ENCODE measurements at places on chromosomes 3 and 15.
A peak's percentile ranks its signal among the peaks of the same experiment; 100 is the strongest.

DNA sequence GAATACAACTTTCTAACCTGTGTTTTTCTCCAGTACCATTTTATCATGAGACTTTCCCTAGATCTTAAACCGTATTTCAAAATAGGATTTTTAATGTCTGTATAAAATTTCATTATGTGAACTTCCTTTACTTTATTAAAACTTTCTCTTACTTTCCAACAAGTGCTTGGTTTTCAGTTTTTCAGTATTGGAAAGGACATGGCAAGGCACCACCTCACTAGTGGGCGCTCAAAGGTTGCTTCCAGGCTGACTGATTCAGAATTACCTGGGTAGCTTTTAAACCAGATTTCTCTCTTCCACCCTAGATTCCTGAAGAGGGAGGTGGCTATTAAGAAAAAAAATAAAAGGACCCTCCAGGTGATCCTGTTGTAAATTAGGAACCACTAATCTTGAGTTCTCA lies 236.6 kb downstream of the SOX2 start:
- no peak for DNase-seq

- no peak for DNase-seq
These were observed 124.8 kb downstream of the ATP10A start for GRCh38 chr15:25738171-25738965.

GRCh38 chr15:80531388-80531787 lies 127.2 kb downstream of the ARNT2 start:
- DNase-seq, result no peak

- DNase-seq, result no peak
These were observed 356.3 kb downstream of the FOXP1 start for GRCh38 chr3:71227270-71227661.

DNA sequence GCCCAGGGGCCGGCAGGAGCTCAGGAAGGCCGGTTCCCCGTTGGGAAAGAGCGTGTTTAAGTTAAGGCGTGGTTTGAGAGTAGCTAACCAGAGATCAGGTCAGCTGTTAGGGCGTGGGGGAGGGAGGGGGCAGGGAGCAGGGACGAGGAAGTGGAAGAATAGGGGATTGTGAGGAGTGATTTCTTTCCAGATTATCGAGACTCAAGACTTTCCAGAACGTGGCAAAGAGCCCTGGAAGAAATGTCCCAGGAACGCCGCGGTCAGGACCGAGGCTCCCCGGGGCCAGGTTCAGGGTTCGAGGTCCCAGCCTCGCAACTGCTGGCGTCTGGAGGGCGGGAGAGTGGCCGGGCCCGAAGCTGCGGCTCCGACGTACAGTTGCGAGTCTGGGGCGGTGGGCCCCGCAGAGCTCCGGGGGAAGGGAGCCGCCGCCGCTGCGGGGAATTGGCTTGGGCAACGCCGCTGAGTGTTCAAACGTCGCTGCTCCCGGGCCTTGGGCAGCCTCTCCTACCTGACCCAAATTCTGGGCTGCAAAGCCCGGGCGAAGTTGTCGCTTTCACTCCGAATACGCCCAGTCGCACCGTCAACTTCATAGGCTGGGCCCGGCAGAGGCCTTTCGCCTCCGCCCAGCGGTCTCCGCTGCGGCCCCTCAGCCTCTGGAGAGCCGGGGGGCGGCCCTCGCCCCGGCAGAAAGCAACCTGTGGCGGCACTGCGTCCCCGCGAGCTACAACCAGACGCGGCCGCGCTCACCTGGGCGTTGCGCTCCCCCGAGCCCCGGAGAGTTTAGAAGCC lies 9.5 kb downstream of the ISL2 start:
- peak; percentile 8 for DNase-seq

- no peak for DNase-seq
These were observed 150.7 kb downstream of the KLF13 start for GRCh38 chr15:31477301-31477700.

GRCh38 chr3:158354713-158355112 lies 216.3 kb upstream of the MLF1 start:
- no peak for DNase-seq

DNA sequence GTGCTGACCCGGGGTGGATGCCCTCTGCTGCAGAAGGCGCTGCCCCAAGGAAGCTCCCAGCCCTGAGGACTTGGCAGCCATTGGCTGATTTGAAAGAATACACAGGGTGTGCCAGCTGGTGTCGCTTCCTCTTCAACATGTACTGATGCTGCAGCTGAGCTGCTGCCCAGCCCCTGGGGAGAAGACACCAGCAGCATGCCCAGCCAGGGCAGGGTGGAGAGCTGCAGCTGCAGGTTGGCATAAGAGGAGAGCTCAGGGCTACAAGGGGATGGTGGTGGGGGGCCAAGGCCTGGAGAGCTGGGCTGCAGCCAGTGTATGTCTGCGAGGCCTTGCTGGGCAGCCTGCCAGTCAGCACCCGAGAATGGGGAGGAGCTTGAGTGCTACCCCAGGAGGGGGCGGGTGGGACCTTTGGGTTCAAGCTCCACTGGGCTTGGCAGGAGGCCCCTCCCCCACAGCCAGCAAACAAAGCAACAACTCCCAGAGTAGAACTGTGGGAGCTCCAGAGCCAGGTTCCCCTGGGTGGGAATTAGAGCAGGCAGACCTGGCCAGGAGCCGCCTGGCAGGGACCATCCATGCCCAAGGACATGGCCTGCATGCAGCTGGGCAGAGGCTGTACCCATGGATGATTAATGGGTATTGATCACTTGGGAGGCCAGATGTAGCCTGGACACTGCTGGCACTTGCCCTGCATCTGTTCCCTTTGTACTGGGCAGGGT lies 9.2 kb upstream of the SEMA4B start:
- DNase-seq, result no peak

DNA sequence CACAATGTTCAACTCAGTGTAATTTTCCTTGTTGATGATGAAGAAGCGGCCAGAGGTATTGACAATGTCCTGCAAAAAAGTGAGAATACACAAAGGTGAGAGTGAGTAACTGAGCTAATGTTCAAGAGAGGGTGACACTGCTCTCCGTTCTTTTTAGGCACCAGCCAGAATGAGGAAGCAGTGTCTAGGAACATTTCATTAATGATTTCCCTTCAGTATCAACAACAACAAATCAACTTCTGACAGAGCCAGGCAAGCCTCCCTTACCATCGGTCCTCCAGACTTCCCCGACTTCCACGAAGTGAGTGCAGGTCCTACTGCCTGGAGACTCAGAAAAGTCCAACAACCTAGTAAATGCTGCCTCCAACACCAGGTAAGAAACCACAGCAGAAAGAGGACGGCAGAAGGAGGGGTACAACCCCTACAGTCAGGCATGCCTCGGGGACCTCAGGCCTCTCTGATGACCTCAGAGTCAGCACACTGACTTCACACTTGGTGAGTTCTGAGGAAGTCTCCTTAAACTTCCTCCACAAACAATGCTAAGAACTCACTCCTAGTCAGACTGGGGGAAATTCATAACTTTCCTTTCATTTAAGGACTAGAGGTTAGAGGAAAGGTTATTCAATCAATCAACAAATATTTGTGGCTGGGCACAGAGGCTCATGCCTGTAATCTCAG lies 62.7 kb downstream of the NPTN start:
- no peak for DNase-seq

DNA sequence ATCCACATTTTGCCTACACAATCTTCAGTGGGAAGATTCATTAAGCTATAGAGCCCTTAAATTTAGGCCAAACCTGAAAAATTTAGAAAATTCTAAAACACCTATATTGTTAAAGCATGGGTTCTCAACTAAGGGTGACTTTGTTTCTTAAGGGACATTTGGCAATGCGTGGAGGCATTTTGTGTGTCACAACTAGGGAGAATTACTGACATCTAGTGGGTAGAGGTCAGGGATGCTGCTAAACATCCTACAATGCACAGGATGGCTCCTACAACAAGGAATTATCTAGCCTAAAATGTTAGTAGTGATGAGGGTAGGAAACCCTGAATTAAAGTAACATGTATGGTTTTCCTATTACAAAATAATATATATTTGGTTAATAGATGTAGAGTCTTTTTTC lies 55.8 kb downstream of the TBC1D5 start:
- no peak for DNase-seq

DNA sequence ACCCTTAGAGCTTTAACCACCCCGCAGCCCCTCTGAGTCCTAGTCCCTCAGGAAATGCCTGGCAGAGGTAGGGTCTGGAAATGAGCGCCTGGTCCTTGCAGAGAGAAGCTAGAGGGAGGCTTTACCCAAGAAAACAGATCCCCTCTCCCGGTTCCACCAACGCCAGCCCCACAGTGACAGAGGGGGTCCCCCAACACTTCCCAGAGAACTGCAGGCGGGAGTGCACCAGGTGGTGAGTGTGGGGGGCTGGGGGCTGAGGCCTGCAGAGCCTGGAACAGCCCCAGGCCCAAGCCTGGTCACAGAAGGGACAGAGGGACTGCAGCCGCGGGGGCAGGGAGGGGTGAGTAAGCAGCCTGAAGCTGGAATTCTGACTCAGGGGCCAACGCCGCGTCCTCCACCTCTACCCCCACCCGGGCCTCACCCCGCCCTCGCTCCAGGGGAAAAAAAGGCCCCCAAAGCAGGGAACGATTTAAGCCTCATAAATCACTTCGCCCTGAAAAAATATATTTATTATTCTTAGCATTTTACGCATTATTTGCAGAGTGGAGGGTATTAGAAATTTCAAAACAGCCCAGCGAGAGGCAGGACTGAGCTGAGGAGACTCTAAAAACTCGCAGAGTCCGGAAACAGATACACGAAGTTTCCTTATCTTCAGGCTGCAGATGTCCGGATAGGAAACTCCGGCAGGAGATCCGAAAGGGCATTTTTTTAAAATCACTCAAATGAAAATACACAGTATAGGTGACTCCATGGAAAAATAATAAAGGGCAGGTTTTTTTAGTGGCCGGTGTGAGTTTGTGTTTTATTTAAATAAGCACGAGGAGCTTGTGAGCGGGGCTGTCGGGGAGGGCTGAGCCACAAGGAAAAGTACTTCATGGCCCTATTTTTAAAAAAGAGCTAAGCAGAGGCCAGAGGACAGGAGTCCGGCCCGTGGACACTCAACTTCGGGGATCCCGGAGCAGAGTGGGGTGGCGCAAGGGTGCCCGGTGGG lies 10.0 kb downstream of the GATA2 start:
- no peak for DNase-seq

GRCh38 chr15:74121039-74121438 lies 9.3 kb upstream of the ISLR2 start:
- no peak for DNase-seq

DNA sequence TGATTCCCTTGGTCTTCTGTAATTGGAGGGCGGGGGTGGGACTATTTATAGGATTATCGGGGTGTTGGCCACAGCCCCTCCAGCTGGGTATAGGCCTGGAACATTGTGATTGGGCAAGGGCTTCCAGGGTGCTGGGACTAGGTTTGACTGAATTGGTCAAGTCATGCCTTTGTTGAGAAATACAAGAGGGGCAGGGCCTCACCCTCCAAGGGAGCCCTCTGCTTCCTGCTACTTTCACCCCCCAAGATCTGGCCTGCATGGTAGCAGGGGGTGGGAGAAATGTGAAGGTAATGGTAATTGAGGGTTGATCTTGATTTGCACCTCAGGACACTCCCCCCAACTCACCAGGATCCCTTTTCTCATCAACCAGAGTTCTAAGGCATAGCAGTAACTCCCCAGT lies 25.2 kb downstream of the TRIM71 start:
- DNase-seq, result no peak

GRCh38 chr3:45486136-45486535 lies 97.8 kb downstream of the LARS2 start:
- DNase-seq, result no peak

- no peak for DNase-seq
These were observed 3.2 kb downstream of the SHF start for GRCh38 chr15:45184562-45185041.

GRCh38 chr3:14740983-14741382 lies 66.0 kb downstream of the C3orf20 start:
- no peak for DNase-seq

DNA sequence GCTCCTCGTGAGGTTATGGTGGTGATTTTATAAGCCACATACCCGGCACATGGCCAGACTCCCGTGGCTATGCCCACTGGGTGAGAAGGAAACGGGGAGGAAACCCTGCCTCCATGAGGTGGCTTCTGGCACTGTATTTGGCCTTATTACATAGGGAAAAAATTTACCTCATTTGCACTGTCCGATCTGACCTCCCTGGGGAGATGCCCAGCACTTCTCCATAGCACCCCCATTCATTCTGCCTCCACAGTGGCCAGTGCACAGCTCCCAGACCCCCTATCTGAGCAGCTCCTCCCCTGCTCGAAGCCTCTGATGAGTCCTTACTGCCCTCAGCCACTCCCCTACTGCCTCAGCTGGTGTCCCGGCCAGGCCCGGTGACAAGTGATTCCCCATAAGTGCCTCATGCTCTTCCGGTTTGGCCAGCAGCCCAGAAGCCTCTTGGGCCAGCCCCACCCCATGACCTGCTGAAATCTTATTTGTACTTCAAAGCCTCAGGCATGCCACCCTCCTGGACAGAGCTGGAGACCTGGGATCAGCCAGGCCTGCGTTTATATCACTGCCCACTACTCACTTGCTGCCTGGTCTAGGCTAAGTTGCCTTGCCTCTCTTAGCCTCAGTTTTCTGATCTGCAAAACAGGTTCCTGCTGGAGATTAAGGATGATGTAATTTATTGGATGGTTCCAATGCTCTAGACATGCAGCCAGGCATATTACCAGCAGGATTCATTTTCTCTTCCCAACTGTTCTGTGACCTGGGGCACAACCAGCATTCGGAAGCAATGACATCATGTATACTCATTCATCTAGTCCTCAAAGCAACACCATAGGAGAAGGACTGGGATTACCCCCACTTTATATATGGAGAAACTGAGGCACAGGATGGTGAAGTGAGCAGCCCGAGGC lies 30.6 kb upstream of the SLC6A6 start:
- DNase-seq, result no peak

DNA sequence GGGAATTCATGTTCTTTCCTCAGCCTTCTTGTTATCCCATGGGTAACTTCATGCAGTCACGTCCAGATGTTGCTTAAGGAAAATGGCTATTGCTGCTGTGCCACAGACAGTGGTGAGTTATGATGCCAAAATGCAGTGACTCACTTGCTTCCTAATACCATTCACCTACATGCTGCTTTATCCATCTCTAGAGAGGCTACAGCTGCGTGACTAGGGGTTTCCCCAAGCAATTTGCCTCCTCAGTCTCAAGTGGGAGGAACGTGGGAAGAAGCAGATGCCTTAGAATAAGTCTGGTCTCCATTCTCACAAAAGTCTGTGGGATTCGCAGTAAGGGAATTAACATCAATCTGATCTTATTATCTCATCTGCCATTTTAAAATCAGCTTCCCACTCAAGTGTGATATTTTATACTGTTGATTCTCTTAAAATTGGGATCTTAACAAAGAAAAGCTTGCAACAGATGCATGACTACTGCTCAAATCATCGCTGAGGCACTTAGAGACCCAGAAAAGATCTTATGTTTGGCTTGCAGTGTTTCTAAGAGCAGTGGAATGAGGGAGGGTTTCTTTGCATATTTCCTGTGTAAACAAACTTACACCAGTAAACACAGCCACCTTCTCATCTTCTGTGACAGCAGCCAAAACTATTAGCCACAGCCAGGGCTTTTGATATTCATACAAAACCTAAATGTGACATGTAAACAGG lies 62.0 kb upstream of the ACP3 start:
- DNase-seq, result no peak

DNA sequence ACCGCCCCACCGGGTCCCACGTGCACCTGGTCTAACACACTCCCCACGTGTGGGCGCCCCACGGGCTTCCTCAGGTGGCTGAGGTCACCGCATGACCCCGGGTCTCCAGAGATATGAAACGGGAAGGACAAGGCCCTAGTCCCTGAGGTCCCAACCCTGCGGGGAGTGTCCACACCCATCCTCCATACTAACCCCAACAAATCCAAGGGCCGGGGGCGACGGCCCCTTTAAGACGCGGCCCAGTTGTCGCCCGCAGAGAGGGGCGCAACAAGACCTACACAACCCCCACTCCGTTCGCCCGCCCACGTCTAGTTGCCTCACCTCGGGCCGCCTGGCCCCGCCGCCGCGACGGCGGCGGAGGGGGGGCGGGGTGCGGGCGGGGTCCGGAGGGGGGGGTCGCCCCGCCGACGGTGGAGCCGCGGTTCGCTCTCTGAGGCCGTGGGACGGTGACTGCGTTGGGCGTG lies 396 bp downstream of the INO80 start:
- DNase-seq, result no peak

Data from neural crest cell (in vitro differentiated cells).